Mesothelial cell of epicardium (in vitro differentiated cells): ENCODE measurements at places on chromosomes 7 and 10.

- no peak for DNase-seq
Measured at GRCh38 chr7:156279635-156280034, 360.9 kb upstream of the RNF32 start.

DNA sequence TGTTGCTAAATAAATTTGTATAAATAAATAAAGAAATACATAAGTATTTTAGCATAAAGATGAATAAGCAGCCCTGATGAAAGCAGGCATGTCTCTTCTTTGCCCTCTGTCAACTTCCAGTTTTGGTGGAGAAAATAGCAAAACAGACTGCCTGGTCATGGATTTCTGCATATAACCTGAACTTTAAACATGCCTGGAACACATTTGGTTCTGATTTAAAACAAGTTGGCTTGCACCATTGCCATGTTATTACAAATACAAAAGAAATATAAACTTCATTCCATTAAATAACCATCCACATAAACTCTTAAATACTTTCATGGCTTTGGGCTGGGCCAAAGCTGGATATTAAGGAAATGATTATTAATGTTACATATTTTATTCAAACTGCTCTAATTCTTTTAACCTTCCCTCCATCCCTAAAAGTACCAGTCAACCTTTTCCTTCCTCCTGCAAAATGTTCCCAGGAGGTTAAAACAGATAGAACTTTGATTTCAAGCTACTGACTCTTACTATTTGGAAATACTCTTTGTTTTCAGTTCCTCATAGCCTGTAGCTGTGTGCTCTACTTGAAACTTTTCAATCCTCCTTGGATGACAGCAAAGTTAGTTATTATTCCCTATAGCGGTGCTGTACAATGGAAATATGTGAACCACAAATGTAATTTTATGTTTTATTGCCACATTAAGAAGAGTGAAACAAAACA is 96.3 kb downstream of the BICC1 start:
- DNase-seq = no peak

GRCh38 chr7:2468227-2468626 is 8.0 kb downstream of the GRIFIN start:
- no peak for DNase-seq

DNA sequence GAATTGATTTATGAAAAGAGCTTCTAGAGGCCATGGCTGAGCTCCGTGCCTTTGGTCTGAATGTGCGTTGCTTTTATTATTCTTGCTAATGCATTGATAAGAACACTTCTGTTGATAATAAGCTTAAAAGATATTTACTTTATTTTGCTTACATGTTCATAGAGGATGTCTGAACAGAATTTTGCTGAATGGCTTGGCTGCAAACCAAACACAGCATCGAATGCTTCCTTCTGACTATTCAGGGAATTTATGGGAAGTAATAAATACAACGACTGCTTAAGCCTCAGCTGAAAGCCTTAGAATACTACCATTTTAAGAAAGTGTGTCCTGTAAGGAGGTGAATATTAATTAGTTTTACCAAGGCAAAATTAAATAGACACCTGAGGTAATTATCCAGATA is 643.5 kb upstream of the POT1 start:
- no peak for DNase-seq

GRCh38 chr10:98445200-98445812 is 1.4 kb downstream of the HPS1 start:
- no peak for DNase-seq

DNA sequence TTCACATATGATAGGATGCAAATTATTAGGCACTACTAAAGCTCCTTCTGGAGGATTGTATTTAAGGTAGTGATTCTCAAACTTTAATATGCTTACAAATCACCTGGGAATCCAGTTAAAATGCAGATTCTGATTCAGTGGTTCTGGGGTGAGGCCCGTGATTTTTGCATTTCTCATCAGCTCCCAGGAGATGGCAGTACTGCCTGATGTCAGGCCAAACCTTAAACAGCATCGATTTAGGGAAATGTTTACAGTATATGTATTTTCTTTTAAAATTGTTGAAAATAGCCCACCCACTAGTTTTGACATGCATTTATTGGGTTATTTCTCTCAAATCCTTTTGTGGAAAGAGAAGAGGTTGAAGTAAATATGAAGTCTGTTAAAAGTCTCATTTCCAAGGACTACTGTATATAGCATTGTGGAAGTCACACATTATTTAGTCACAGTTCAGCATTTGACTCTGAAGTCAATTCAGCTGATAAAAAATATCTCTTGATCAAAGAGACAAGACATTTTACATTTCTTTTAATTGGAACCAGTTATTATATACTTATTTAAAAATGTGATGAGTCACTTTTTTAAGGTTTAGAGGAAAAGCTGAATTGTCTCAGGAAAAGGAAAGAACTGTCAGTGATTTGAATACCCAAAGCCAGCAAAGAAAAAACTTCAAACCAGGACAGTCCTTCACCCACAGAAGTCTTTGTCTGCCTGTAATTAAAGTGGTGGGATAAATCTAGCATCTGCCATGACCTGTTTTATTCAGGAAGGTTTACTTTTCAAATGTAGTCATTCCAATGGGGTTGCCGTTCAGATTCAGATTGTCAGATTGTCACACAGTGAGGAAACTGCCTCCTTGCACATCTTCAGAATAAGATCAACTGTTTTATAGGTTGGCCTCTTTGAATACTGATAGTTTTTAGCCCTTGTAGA is 21.1 kb upstream of the HBP1 start:
- no peak for DNase-seq

DNA sequence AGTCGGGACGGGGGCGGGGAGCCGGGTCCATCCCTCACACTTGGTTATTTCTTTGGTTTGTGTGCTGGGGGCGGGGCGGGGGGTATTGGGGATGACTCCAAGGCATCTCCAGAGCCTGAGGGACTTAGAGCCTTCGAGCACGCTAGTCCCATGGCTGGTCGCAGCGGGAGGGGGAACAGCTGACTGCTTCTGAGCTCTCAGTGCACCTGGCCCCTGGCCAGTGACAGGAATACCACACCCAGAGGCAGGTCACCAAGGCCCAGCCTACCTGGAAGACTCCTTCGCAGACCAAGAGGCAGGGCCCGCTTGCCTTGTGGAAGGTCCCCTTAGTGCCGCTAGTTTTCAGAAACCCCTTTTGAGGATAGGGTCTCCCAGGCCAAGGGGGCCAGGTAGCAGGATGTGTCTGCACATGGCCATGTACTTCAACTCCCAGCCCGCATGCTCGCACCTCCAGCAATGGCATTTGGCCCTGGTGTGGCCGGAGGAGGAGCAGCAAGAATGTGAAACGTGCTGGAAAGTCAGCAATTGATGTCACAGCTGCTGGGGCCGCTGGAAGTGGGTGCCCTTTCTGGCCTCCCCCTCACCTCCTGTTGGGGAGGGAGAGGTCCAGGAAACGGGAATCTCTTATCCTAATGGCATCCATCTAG is 40.3 kb downstream of the AGAP3 start:
- DNase-seq = no peak

GRCh38 chr10:79361726-79362397 is 14.6 kb downstream of the PPIF start:
- DNase-seq = no peak

DNA sequence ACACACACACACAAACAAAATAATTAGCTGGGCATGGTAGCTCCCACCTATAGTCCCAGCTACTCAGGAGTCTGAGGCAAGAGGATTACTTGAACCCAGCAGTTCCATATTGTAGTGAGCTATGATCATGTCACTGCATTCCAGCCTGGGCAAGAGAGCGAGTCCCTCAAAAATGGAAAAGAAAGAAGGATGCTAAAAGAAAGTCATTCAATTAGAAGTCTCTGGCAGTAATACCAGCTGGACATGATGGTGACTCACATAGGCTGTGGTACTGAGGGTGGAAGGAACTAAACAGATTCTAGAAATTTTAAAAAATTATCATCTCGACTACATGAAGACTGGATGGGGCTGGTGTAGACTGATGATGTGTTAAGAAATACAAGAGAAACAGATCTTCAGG is 385.3 kb downstream of the ETV1 start:
- no peak for DNase-seq
